Fibroblast of skin of back (primary cell): ENCODE measurements at places on chromosomes 6 and 20.
A peak's percentile ranks its signal among the peaks of the same experiment; 100 is the strongest.

DNA sequence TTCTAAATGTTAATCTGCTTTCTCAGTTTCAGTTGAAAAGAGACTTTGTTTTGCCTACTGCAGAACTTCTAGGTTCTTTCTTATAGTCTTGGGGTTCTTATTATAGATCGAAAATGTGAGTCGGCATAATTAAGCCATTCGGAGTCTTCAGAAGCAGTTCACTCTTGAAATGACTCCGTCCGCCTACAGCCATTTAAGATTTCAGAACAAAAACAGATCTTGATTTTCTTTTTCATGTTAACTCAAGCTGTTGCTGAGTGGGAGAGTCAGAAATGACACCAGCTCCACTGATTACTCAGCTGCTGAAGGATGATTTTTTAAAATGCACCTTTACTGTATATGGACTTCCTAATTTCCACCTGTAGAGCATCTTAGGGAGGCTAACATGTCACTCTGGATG, 15.9 kb downstream of the PRDM1 start:
- DNase-seq = no peak

DNA sequence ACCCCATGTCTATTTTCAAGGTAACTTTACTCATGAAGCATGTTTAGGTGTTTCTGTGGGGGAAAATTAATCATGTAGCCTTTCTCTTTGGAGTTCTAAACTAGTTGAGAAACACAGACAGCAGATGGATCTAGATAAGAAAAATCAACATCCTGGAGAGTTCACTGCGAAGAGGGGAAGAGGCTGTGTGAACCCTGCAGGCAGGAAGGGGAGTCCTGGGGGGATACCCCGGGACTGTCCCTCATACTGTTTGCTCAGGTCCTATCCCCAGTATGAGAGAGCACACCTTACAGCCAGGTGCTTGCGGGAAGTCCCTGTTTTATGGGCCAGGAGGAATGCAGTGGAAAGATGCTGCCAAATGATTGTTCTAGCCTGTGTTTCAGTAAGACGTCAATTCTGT, 32.7 kb downstream of the CHMP4B start:
- DNase-seq = no peak

GRCh38 chr6:169583886-169584541, 117.8 kb downstream of the WDR27 start:
- DNase-seq = no peak

GRCh38 chr6:72321788-72322187, 300.1 kb upstream of the KCNQ5 start:
- DNase-seq = peak; percentile 62

- peak; percentile 43 for DNase-seq
Measured at GRCh38 chr6:45691426-45691825, 313.7 kb upstream of the SUPT3H start.

DNA sequence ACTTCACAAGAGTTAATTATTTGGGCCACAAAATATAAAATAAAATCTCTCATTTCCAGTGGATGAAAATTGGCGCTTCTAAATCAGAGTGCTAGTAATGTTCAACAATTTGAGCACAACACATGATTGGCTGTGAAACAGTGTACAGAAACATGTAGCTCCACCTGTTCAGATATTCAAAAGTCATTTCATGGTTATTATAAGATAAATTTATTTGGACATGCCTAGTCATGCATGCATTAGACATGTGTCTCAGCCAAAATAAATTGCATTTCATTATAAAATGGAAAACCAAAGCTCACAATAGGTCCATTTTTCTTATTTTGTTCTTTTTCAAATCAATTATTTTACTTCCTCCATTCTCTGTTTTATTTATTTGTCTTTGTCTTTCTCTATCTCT, 374.8 kb downstream of the LMBRD1 start:
- DNase-seq = no peak

GRCh38 chr6:42220807-42221206, 3.1 kb upstream of the MRPS10 start:
- DNase-seq = no peak

- peak; percentile 12 for DNase-seq
Measured at GRCh38 chr6:109055771-109056235, 38.8 kb downstream of the SESN1 start.

- DNase-seq = no peak
Measured at GRCh38 chr6:2656460-2657079, 94.2 kb downstream of the MYLK4 start.

GRCh38 chr6:79544299-79544927, 7.2 kb upstream of the LCA5 start:
- peak; percentile 18 for DNase-seq

- peak; percentile 66 for DNase-seq
Measured at GRCh38 chr20:44601801-44602204, 19.4 kb downstream of the PKIG start.

DNA sequence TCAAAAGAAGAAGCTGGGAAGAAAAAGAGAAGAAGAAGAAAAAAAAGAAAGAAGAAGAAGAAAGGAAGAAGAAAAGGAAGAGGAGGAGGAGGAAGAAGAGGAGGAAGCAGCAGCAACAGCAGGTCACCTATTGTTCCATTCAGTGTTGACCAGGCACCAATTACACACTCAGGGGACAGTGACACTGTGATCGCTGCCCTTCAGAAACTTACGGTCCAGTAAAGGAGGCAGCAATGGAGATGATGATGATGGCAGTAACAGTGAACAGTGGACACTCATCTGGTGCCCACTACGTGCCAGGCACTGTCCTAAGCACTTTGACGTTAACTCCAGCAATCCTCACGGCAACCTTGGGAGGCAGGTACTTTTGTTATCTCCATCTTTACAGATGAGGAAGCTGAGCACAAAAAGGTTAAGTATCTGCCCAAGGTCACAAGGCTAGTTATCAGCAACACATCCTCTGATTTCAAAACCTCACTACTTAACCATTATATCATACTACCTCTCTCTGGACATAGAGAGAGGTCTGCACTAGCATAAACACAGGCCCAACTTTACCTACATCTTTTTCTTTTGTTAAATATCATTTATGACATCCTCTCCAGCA, 83.2 kb downstream of the SLC22A23 start:
- no peak for DNase-seq

DNA sequence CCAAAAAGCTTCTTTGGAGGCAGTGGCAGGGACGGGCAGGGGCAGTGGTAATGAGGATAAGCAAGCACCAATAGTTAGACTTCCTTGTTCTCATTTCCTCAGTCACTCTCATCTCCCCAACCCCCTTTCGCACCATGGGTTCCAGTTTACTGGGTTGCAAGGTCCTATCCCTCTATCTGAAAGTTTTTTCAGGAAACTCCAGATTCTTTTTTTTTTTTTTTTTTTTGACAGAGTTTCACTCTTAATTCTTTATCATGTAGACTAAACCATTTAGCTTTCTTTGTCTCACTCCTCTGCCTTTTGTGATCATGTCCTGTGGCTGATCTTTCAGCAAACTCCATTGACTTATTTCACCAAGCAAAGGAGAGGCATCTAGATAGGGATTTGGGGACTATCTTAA, 51.4 kb upstream of the GMDS start:
- DNase-seq = no peak

GRCh38 chr20:14374196-14374595, 36.8 kb upstream of the FLRT3 start:
- no peak for DNase-seq

GRCh38 chr20:51542571-51543421, at the start of gene NFATC2:
NFATC2 (minus strand) TSS chr20:51542719; CDS start chr20:51542499, 220 bp downstream.
- DNase-seq = no peak

DNA sequence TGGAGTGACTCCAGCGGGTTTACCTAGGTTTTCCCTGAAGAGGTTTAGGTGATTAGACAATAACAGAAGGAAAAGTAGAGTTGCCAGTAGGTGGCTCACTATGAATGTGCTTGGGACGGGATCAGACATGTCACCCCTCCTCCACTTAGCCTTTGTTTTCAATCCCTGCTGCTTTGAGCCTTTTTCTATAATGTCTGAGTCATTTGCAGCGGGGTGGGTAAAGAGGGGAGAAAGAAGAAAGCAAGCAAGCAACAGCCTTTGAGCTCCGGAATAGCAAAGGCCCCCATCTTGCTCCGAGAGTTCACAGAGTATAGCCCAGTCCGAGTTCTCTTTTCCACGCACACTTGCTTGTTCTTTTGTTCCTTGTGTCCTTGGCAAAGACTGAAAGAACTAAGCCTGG, 129.1 kb downstream of the PACRG start:
- DNase-seq = peak; percentile 90

DNA sequence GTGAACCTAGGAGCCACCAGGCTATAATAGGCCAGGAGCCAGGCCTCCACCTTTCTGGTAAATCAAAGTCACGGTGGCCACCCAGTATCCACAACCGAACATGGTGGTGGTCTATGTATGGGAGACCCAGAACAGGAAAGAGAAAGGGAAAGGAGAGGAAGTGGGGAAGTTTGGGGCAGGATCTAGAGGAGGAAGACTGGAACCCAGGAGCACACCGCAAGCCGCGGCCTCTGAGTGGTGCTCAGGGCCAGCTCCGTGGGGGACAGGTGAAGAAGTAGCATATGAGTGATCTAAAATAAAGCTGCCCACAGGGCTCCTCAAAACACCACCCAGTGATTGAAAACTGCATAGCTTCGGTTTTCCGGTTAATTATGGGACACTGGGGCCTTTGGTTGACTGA, 214.8 kb downstream of the ZDHHC14 start:
- no peak for DNase-seq

DNA sequence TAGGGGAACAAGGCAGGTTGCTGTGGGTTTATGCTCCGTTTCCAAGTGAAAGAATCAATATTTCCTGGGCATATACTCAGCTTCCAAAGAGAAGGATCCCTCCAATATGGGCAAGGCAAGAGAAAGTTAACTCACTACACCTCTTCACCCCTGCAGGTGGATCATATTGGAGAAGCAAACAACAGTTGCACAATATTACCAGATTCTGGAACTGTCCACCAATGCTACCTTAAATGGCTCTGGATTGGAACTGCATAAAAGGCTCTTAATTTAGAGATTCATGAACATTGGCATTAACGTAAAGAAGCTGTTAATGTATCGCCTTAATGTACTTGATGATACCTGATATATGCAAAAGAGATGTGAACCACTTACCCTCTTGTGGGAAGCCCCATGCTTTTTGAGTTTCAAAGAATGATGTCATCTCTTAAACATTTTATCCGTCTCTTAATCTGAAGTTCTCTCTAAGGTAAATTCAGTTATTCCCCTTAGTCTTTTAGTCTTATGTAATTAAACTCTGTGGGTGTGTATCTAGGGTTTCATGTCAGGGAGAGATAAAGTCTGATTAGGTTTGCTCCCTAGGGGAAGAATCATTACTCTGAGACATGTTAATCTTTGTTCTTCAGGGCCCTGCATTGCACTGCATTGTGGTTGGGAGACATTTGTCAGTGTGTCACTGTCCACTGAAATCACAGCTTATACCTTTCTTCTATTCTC, 99.5 kb downstream of the PHACTR1 start:
- no peak for DNase-seq

DNA sequence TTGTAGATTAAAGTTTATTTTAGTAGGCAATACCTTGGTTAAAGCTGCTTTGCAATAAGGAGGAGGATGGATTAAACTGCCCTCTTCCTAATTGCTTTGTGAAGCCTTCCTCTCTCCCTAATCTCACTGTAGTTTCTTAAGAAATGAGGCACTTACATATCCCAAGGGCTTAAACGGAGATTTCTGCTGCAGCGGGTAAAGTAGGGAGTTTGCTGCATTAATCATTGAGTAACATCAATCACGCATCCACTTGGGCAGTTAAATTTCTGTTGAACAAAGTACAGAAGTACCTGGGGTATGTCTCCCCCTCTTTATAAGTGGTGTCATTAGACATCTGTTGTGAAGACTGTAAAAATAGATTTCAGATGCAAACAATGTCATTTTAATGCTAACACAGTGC, 29.5 kb upstream of the ARID1B start:
- DNase-seq = no peak

DNA sequence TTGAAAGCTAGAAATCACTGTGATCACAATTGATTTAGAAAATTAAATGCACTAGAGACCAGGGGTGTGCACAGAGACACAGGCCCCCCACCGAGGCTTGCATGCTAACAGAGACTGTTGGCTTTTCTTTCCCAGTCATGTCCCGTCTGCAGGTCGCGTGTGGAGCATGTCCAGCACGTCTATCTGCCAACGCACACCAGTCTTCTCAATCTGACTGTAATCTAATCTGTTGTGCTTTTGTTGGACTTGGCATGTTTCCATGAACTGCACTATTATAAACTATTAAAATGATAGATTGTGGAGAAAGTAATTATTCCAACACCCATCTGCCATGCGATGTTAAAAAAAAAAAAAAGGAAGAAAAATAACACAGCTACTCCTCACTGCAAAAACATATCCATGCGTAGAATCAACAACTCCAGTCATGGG, 17.7 kb downstream of the MYLIP start:
- no peak for DNase-seq

GRCh38 chr6:21423106-21423854, 170.3 kb upstream of the SOX4 start:
- DNase-seq = no peak

DNA sequence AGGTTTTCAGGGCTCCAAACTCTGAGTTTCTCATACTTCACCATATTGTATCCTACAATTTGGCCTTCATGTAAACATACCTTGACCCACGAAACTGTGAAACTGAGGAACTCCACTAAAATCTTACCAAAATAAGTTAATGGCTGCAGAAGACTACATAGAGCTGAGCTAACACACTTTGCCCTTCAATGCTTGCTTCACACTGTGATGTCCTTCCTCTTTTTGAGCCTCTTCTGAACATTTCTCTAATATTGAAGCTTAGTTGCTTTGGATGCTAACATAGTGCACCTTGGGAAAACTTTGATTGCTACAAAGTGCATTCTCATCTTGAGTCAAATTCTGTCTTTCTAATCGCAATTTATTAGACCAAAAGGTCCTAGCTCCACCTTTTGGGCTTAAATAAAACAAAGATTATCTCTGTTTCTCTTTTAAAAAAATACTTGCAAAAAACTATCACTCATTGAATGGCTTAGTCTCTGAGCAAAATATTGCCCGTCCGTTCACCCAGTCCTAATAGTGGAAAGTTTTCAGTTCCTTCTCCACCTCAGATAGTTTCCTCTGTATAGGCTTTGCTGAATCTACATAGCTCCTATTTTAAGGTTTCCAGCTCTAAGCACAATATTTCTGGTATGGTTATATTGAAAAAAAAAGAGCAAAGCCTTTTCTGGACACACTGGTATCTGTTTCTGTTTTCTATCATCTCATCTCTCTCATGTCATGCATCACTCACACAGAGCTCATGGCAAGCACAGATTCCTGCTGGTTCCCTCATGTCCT, 494.6 kb downstream of the RFPL4B start:
- no peak for DNase-seq

DNA sequence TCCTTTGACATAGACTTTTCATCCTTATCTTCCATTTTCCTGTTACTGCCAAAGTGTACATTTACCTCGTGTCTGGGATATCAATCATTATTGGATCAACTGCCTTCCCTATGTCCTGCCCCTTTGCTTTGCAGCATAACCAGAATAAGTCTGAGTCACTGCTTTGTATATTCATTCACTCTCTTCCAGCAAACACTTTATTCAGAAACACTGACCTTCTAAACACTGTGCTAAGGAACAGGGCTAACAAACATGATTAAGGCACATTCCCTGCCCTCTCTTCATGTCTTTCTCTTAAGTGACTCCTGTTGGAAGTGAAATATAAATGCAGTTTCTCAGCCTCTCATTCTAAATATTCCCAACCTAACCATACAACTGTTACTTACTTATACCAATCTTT, 66.9 kb downstream of the COL19A1 start:
- no peak for DNase-seq
